ENCODE measurements at places on chromosomes 4 and X. TPM values are rescaled to one million over a fixed set of nuclear protein-coding genes. Genes with fewer than 3 reads are reported as not detected.

- H3K36me3 ChIP-seq = peaks cover 15% of the 10 kb centered on the region
- H3K27me3 ChIP-seq = no peaks in the 10 kb centered on the region
- no peak for DNase-seq
- peaks cover 9% of the 10 kb centered on the region for H3K4me1 ChIP-seq
- no peak overlapping the region for H3K27ac ChIP-seq
These were observed 8.2 kb downstream of the ATP5ME start for GRCh38 chr4:665751-666435.

DNA sequence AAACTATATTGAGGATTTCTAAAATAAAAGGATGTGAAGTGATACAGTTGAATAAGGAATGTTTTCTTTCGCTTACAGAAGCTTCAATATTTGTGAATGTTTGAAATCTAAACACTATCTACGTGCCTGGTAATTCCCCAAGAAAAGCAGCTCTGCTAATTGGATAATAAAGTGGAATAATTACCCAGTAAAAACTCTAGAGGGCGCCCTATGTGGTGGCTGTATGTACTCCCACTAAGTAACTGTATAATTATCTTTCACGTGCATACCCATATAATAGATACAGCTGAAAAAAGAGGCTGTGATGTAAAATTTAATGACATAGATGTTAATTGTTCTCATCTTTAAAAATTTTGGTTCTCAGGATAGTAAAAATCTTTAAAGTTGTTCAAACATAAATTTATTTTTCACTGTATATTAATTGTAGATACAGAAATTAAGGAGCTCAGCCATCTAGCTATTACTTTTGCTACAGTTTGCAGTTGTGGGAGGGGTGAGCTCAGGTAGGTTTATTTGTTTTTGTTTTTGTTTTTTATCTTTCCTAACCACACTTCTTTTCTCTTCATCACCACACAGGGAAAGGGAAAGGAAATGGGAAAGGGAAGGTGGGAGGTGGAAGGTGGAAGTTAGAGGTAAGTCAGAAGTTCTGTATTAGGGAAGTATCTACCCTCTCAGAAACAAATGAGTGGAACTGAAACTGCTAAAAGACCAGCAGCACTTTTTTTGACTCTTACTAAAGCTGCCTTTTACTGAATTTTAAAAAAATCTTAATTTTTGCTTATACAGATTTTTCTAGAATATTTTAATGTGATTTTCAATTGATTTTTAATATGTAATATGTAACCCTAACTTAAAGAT lies 151.7 kb upstream of the RPS6KA6 start:
- no peak for DNase-seq
- H3K4me1 ChIP-seq = no peaks in the 10 kb centered on the region
- H3K27ac ChIP-seq = no peak overlapping the region
- H3K36me3 ChIP-seq = no peaks in the 10 kb centered on the region
- H3K27me3 ChIP-seq = no peaks in the 10 kb centered on the region

Gene VCX
- not detected for total RNA-seq

DNA sequence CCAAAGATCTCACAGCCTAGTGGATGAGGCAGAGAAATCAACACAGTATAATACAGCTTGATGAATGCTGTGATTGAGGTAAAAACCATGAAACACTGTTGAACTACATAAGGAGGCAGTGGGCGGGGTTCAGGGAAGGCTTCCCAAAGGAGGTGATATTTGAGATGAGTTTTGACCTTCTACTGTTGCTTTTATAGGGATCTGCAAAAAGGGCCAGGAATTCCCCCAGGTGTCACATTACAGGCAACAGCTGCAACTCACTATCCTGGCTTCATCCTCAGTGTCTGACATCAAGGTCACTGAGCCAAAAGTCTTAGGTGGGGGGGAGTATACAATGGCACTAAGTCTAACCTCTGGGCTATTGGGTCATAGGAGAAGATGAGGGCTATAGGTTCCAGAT lies 185.7 kb upstream of the NRK start:
- H3K4me3 ChIP-seq = no peak overlapping the region
- no peaks in the 10 kb centered on the region for H3K4me1 ChIP-seq
- no peak overlapping the region for H3K27ac ChIP-seq
- no peaks in the 10 kb centered on the region for H3K27me3 ChIP-seq
- DNase-seq = no peak

- no peaks in the 10 kb centered on the region for H3K36me3 ChIP-seq
- no peak overlapping the region for H3K4me3 ChIP-seq
- DNase-seq = no peak
These were observed 235.4 kb upstream of the FGF13 start for GRCh38 chrX:138946926-138947325.

Measured in activated CD8-positive, alpha-beta memory T cell treated with anti-CD3 and anti-CD28 coated beads, Interleukin-2, amount 10 ng/mL, durations not matched to agents 7 days and 5 days (primary cell).